ENCODE measurements at places on chromosomes 7 and 10.

GRCh38 chr10:129893104-129894089, 70.7 kb downstream of the EBF3 start:
- DNase-seq, result no peak

DNA sequence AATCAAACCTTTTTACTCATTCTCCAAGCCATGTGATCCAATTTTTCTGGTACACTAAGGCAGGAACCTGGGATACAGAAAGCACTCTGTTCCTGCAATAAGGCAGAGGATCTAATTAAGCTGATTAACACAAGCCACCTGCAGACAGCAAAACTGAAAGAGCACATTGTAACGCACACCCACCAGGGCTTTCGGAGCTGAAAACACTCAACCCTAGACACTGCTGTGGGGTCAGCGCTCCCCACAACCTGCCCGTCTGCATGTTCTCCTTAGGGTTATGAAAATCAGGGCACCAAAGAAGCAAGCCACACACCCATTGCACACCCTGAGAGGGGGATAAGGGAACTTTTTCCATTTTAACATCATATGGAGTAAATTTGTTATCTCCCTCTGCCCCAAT, 1022.2 kb upstream of the LRRTM3 start:
- DNase-seq, result no peak

GRCh38 chr7:27600247-27600646, 62.4 kb downstream of the HIBADH start:
- DNase-seq, result no peak

DNA sequence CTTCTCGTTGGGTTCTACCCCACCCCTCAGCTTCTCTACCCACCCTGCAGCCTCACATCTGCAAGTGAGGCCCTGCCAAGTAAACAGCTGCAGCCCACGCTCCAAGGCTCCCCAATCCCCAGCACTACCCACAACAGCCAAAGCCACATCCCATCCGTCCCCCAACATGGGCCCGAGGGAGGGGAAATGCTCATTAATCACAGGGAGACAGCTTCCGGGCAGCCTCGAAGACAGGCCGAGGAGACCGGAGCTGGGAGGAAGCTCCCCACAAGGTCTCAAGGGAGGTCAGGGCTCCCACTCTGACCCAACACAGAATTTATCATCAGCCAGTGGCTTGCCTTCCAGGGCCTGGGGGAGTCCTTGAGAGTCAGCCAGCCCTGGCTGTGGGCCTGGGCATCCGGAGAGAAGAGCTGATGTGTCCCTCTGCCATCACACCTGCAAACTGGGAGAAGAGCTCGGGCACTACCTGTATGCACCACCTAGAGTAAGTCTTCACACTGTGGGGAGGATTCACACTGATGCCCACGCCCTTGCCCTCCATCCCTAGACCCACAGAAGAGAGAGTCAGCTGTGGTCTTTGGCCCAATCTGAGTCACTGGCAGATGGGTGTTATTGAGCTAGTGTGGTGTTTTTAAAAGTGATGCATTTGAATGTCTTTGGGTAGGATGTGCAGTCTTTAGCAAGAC, 115.5 kb upstream of the ZMIZ1 start:
- peak; percentile 66 for DNase-seq

- no peak for DNase-seq
Measured at GRCh38 chr10:98267894-98268693, at the start of gene LOXL4. TSS of gene LOXL4 (minus strand) at chr10:98268194. CDS start at chr10:98263019, 5,175 bp downstream.

- DNase-seq, result no peak
Measured at GRCh38 chr7:30224511-30225062, 59.8 kb upstream of the ZNRF2 start.

GRCh38 chr7:151114151-151115090, 28.1 kb downstream of the AGAP3 start:
- no peak for DNase-seq

DNA sequence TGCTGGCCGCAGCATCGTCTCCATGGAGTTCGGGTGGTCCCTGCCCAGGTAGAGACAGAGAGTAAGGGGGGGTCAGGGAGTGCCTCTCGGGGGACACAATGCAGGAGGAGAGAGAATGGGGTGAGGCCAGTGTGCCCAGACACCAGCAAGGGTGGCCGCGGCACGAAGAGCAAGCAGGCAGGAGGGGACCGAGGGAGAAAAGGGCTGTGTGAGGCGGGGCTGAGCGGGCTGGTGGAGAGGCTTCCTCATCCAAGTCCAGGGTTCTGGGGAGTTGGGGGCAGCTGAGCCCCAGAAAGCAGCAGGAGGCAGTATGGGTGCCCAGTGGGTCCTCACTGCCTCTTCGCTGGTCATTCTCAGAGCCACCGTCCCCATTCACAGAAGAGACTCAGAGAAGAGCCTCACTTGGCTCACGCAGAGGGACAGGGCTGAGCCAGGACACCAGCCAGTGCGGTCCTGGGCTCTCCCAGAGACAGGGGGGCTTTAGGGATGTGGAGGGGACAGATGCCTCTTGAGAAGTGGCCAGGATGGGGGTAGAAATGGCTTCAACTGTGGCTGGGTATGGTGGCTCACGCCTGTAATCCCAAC, 78.9 kb downstream of the MICALL2 start:
- DNase-seq, result no peak

DNA sequence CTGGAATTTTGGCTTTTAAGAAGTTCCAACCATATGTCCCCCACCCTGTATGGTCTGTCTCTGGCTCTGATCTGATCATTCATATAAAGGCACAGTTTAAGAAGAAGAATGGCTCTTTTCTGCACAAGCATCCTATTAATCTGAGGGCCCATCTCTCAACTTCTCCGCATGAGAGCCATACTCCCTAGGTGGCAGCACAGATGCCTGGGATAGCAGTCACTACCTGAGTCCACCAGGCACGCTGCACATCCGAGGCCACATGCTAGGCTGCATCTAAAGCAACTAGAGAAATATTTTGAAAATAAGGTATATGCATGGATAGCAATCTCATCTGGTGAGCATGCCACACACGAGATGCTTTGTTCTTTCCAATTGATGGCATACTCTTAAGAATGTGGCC, 565.5 kb downstream of the PARD3 start:
- no peak for DNase-seq

DNA sequence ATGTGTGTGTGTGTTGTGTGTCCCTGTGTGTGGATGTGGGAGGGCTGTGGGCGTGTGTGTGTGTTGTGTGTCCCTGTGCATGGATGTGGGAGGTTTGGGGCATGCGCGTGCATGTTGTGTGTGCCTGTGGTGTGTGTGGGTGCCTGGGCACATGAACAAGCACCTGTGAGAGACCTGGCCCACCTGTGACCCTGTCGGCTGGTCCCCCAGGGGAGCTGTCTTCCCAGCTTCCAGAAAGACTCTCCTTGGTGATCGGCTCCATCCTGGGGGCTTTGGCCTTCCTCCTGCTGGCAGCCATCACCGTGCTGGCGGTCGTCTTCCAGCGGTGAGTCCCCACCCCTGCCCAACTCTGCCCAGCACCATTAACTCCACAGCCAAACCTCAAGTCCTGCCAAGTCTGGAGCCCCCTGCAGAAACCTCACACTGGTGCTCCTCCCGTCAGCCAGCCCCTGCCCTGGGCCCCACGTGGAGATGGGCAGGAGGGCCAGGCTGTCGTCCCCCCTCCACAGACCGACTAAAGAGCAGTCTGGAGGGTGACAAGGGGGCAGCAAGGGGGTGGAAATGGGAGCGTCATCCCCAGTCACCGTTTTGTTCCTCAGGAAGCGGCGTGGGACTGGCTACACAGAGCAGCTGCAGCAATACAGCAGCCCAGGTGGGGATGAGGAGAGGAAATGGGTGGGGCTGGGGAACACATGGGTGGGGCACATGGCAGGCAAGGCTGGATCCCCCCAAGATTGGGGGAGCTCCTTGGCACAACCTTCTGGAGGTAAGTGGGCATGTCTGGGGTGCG, 12.7 kb downstream of the EPHB6 start:
- DNase-seq, result peak; percentile 35

- DNase-seq, result no peak
Measured at GRCh38 chr10:43307306-43307705, 40.4 kb upstream of the RASGEF1A start.
